Activated T-helper 1 cell treated with Interleukin-2 at 50 U/mL for 16 hours (primary cell): ENCODE measurements at places on chromosomes 11 and 22.

GRCh38 chr11:26234451-26234850 is 97.5 kb upstream of the ANO3 start:
- no peak for DNase-seq

GRCh38 chr11:60946601-60947264 is 5.2 kb downstream of the SLC15A3 start:
- no peak for DNase-seq

GRCh38 chr11:129141748-129142523 is 50.2 kb downstream of the ARHGAP32 start:
- no peak for DNase-seq

- DNase-seq, result no peak
Measured at GRCh38 chr11:65381716-65382032, 772 bp downstream of the SLC25A45 start.

DNA sequence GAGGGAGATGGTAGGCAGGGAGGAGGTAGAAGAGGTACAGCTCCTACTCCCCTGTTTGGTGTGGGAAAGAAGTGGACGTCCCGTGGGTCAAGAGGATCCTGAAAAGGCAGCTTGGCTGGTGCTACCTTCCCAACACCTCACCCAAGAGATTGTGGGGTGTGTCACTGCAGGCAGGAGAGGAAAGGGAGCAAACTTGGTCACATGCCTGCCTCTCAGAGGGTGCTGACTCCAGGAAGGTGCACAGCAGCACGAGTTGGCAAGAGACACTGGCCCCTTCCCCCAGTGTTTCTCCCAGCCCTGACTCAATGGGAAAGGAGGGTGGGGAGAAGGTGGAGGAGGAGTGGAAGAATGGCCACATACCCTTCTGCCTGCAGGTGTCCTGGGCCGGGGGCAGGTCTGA is 99.6 kb downstream of the CSNK2A3 start:
- no peak for DNase-seq

- DNase-seq, result no peak
Measured at GRCh38 chr22:27668828-27669797, 132.4 kb downstream of the MN1 start.

GRCh38 chr11:126384449-126385070 is 29.1 kb downstream of the ST3GAL4 start:
- no peak for DNase-seq

DNA sequence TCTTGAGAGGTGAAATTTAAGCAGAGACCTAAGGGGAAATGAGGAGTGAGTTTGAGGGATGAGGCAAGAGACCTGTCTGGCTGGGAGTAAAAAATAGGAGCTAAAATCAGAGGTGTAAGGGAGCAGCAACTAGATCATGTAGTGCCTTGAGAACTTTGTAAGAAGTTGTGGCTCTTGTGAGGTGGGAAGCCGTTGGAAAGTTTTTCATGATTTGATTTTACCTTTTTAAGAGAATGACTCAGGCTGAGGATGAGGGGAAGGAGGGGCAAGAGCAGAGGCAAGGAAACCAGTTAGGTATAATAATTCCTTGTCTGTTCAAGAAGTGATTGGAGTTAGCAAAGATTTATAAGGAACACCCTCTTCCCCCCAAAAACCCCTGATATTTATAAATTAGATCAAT is 25.8 kb downstream of the QSER1 start:
- DNase-seq, result no peak

DNA sequence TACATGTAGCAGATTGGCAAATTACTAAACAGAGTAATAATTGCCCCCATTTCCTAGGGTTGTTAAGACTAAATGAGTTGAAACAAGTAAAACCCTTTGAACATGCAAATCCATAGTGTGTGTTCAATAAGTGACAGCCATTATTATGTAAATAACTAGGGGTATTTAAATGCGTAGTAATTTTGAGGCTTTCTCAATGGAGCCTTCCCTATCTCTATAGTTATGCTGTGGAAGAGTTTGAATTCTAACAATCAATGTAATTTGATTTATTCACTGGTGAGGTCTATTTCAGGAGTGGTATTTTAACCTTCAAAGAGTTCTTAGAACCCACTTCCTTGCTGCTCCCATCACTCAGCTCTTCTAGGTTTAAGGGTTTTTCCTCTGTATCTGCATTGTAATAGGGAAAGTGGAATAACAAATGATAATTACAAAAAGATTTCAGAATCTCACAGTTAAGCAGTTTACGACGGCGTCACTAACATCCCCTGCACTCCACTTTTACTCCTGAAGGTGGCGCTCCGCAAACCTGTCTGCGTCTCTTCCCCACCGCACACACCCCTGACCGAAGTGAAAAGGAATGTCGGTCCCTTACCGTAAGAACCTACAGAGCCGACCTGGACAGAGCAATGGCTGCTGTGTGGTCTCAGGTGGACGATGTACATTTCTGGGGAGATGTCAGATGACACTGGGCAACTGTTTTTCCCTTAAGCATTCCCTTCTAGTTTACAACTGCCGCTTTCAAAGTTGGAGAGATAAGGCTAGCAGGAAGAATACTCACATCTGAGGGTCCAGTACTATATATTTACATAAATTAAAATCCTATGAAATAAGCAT is 80.8 kb downstream of the ZC3H12C start:
- peak; percentile 33 for DNase-seq

DNA sequence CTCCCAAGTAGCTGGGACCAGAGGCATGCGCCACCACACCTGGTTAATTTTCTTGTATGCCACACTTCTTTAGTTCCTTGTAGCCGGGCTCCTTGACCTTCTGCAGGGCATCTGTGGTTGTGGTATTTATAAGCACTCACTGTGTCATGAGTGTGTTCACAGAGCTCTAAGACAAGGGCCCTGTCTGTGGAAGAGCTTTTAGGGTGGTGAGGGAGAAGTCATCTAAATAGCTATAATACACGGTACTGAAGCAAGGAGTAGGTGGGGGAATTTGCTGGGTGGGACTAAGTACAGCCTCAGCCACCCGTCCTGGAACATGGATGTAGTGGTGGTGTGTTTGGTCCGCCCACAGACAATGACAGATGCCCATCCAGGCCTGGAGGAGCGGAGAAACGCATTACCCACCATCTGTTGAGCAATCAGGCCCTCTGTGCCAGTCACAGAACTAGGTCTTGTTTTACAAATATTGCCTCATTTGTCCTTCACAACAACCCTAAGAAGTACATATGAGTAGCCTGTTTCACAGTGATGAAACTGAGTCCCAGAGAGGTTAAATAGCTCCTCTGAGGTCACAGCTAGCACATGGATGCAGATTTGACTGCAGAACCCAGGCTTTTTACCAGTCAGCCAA is 10.1 kb downstream of the ACO2 start:
- no peak for DNase-seq

GRCh38 chr22:29503811-29504372 is 23.9 kb downstream of the NEFH start:
- DNase-seq, result no peak

- DNase-seq, result no peak
Measured at GRCh38 chr11:45879803-45880686, 5.4 kb upstream of the MAPK8IP1 start.

DNA sequence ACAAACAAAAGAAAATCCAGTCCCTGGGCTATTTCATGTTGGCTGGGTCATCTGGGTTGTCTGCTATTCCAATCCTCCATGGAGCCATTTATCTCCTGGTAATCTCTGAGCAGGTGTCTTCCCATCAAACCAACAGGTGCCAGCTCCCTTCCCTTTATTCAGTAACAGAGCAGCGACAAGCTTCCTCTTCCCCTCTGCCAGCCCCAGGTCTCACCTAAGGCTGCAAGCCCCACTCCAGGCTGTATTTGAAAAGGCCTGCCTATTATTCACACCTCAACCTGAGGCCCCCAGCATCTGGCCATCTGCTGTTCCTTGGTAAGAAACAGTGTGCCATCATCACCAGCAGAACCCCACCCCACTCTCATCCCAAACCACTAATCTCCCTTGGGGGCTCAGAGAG is 436.2 kb downstream of the BUD13 start:
- no peak for DNase-seq

DNA sequence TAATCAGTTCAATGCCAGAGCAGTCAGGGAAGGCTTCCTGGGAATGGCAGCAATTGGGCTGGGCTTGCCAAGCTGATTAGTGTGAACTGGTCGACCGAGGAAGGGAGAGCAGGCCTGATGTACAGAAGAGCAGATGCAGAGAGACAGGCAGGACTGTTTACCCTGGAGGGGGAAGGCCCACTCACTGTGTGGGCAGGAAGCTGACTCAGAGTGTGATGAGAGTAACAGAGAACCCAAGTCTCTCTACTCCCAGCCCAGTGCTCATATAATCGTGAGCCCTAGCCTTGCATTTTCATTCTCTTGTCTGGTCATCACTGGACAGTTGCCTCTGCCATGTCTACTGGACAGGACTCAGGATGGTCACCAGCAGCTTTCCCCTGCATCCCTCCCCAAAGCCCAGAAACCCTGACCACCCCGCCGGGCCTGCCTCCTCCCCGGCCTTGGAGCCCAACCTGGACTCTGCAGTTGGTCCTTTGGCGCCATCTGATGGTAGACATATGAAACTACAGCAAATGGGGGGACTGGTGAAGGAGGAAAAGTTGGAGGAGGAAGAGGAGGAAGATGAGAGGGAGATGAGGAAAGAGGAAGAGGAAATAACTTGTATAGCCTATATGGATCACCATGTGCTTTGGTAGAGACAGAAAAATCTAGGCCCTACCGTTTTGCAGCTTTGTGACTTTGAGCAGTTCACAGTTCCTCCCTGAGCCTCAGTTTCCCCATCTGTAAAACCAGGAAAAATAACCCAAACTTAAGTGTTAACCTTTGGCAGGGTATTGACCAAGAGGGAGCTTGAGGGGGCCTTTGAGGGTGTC is 43.4 kb upstream of the PRDM11 start:
- DNase-seq, result peak; percentile 42

GRCh38 chr11:96151501-96151900 is 191.5 kb downstream of the MAML2 start:
- DNase-seq, result no peak
